NCI-H774 (cell line): ENCODE measurements at places on chromosomes 16 and 17.

- DNase-seq = no peak
Observed at GRCh38 chr16:2749936-2750335, 2.5 kb upstream of the SRRM2 start.

DNA sequence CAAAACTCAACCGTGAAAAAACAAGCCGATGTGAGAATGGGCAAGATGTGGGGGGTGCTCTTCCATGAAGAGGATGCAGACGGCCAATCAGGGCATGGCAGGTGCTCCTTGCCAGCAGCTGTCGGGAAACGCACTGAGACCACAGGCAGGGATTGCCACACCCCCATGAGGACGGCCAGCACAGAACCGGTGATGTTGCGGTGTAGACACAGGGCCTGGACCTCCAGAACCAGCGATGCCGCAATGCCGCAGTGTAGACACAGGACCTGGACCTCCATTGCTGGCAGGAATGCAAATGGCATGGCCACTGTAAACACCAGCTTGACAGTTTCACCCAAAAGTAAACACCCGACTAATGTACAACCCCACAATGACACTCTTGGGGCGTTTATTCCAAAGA lies 164.9 kb downstream of the BANP start:
- no peak for DNase-seq

GRCh38 chr16:57614536-57614935 lies 13.9 kb upstream of the ADGRG1 start:
- no peak for DNase-seq

DNA sequence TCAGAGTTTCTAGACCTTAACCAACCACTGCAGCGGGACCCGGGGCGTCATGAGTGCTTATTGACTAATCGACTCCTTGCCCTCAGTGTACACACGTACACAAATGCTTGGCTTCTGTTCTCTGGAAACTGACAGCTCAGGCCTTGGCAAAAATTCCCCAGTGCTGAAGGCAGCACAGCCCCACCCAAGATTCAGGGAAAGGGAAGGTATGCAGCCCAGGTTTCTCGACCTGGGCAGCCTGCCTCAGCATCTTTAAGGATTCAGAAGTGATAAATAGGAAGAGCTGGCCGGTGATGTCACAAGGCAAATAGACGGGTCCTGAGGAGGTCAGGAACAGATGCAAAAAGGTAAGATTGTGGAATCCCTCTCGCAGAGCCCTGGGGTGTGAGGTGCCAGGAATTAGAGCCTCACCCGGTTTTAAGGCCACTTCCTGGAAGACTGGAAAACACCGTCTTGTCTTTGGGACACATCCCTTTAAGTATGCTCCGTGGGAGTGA lies 9.0 kb upstream of the CDH3 start:
- DNase-seq = no peak

- DNase-seq = peak; percentile 76
Observed at GRCh38 chr16:52068447-52069074, 478.4 kb downstream of the TOX3 start.

GRCh38 chr17:77182205-77183172 lies 41.7 kb downstream of the SEC14L1 start:
- no peak for DNase-seq

DNA sequence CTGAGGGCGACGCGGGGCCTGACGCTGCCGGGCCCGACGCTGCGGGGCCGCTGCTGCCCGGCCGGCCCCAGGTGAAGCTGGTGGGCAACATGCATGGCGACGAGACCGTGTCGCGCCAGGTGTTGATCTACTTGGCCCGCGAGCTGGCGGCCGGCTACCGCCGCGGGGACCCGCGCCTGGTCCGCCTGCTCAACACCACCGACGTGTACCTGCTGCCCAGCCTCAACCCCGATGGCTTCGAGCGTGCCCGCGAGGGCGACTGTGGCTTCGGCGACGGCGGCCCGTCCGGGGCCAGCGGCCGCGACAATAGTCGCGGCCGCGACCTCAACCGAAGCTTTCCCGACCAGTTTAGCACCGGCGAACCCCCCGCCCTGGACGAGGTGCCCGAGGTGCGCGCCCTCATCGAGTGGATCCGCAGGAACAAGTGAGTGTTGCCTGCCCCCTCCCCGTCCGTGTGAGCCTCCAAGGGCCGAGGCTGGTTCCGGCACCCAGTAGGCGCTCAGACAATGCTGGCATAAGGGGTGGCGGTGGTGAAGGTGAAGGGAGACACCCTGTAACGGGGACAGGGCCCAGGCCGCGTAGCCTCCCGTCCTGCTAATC lies 676 bp downstream of the CPD start:
- DNase-seq = peak; percentile 17

- no peak for DNase-seq
Observed at GRCh38 chr17:67605256-67605912, 112.4 kb upstream of the NOL11 start.

DNA sequence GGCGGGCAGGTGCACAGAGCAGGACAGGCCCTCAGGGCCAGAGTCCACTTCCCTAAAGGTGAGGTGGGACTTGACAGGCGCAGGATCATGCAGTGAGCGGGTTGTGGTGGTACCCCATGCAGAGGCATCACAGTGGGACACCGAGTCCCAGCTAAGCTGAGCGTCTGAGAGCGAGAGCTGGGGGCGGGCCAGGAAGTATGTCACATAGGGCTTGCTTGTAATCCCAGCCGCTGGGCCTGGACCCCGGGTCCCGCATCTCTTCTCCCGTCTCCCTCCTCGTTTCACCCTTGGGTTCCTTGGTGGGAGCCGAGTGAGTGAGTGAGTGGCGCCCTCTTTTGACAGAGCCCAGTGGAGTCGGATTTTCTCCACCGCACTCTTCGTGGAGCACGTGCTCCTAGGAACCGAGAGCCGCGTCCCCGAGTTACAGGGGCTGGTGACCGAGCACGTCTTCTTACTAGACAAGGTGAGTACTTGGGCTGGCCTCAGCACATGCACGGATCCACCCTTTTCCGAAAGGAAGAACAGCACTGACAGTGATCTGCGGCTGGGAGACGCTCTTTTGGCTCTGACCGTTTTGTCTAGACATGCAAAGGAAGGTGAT lies 50.8 kb upstream of the ENDOV start:
- DNase-seq = no peak

GRCh38 chr17:75019146-75019545 lies 6.7 kb downstream of the MRPL58 start:
- no peak for DNase-seq

DNA sequence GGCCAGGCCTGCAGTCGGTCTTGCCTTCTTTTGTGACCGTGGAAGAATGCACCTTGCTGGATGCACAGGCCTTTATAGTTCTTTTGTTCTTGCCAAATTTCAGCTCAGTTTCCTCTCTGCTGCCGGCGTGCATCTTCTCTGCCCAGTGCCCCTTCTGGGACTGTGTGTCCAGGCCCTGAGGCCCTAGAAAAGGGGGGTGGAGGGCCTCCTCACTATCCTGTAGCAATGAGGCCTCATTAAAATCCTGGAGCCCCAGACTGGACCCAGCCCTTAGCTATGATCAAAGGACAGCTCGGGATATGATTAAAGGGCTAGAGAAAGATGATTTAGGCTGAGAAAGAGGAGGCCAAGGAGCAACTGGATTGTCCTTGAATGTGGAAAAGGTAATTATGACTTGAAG lies 229.8 kb downstream of the SEC14L1 start:
- no peak for DNase-seq

GRCh38 chr17:16363749-16364536 lies 10.7 kb upstream of the CENPV start:
- peak; percentile 53 for DNase-seq

DNA sequence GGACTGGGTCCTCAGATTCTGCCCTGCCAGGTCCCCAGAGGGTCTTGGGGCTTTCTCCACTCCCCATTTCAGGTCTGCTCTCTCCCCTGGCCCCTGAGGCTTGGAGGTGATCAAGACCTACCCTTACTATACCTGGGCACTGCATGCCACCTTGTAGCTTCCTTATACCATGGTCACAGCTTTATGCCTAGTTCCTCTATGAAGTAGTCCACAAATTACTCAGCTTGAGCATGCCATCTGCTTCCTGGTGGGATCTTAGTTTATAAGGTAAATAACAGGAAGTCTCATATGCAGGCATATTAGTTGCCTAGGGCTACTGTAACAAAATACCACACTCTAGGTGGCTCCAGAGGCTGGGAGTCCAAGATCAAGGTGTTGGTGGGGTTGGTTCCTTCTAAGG lies 11.0 kb upstream of the PMFBP1 start:
- no peak for DNase-seq

DNA sequence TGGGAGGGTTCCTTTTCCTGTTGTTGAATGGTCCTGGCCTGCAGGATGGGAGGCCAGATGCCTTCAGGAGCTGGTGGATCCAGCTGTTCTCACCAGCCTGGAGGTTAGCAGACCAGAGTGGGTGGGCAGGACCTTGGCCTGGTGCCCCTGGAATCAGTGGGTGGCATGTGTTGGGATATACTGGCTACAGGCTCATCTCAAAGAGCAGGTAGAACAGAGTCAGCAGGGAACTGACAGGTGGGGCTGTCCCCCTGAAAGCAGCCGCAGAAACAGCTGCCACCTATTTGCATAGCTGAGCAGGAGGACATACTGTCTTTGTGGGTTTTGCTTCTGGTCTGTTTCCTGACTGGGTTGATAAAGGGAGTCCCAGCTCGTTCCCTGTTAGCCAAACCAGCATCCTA lies 144.1 kb downstream of the RAB11FIP4 start:
- DNase-seq = peak; percentile 6

- DNase-seq = no peak
Observed at GRCh38 chr17:48385319-48385718, 44.7 kb downstream of the SKAP1 start.

DNA sequence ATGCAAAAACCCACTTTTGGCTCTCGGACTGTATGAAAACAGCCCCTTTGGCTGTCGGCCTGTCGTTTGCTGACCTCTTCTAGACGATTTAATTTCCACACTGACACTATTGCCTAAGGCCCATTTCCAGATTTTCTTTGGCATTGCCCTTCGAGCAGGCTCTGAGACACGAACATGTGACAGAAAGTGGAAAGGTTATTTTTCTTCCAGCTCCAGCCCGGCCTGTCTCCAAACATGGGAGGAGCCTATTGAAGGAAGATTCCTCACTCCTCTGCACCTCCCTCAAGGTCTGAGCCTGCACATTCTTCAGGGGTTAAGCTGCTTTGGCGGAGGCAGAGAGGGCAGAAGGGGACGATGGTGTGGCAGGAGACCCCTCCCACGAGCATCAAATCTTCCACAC lies 85.9 kb upstream of the FOXF1 start:
- DNase-seq = no peak

- DNase-seq = no peak
Observed at GRCh38 chr17:3695723-3696411, at the start of gene P2RX5. TSS of gene P2RX5 (minus strand) at chr17:3696155. CDS start at chr17:3696005, 150 bp downstream.

DNA sequence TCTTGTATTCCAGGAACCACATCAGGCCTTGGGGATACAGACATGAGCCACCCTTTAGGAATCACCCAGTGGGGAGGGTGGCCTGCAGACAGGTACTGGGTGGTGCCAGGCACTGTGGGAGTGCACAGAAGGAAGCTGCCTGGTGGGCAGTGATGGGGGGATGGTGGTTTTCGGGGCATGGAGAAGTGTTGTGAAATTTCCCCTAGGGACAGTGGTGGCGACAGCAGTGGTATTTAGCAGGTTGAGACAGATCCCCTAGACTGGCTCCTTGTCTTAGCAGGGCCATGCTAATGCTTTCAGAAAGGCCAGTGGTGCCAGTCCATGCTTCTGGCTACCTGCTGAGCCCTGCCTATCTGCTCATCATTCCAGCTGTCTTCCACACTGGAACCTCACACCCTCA lies 129.6 kb downstream of the SPACA3 start:
- no peak for DNase-seq

DNA sequence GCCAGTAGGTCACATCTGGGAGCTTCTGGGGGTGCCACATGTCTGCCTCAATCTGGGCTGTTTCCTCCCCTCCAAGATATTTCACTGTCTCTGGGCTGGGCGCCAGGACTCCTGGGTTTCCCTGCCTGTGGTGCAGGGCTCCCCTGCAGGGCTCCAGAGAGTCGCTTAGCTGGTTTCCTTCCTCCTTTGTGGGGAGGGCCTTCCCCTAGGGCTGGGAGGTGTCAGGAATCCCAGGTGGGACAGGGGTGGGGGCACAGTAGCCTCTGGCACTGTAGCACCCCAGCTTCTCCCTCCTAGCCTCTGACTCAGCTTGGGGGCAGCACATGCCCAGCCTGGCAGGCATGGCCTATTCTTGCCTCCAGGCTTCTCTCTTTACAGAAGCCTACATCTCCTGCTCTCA lies 2.6 kb downstream of the RARA start:
- no peak for DNase-seq

DNA sequence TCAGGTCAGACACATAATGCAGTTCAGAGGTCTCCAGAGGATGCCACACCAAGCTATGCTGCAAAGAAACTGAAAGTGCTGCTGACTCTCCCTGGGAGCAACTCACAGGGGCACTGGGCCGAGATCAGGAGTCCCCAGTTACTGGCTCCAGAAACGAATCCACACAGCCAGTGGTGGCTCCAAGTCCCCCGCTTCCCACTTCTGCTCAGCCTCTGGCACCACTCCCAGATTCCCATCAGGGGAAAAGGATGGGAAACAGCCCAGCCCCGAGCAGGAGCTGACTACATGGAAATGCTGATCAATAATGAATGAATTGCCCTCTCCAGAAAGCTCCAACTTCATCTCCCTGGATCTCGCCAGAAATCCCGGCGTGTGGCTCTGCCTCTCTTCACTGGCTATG lies 62.3 kb upstream of the CDH5 start:
- no peak for DNase-seq

GRCh38 chr16:88881007-88881615 lies 14.7 kb upstream of the PABPN1L start:
- no peak for DNase-seq

GRCh38 chr17:35519906-35520442 lies 17.5 kb downstream of the SLFN12L start:
- no peak for DNase-seq
